Neural progenitor cell (in vitro differentiated cells): ENCODE measurements at places on chromosomes 3 and 15. TPM values are rescaled to one million over a fixed set of nuclear protein-coding genes. Genes with fewer than 3 reads are reported as not detected.

- no peaks in the 10 kb centered on the region for H3K4me1 ChIP-seq
- H3K27ac ChIP-seq, result no peak overlapping the region
- H3K36me3 ChIP-seq, result no peaks in the 10 kb centered on the region
- no peak for DNase-seq
- H3K27me3 ChIP-seq, result no peaks in the 10 kb centered on the region
These were observed 227.3 kb downstream of the FOXP1 start for GRCh38 chr3:71356265-71356664.

- H3K4me3 ChIP-seq, result no peak overlapping the region
- no peak for DNase-seq
- no peaks in the 10 kb centered on the region for H3K27me3 ChIP-seq
- no peaks in the 10 kb centered on the region for H3K4me1 ChIP-seq
- H3K27ac ChIP-seq, result no peak overlapping the region
- no peaks in the 10 kb centered on the region for H3K36me3 ChIP-seq
These were observed 163.4 kb downstream of the XXYLT1 start for GRCh38 chr3:195107593-195107992.

DNA sequence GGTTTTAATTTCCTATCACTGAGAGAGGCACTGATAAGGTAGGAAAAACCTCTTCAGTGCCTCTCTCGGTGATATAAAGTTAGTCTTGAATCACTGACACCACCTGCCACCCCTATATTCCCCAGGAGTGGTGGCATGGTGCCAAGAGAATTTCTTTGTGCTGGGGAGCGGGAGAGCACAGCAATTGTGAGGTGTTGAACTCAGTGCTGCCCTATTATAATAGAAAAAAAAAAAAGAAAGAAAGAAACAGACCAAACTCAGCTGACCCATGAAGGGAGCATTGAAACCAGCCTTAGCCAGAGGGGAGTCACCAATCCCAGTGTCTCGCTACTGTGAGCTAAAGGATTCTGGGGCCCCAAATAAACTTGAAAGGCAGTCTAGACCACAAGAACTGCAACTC, 201.4 kb upstream of the STT3B start:
- no peaks in the 10 kb centered on the region for H3K27me3 ChIP-seq
- no peak overlapping the region for H3K4me3 ChIP-seq
- no peaks in the 10 kb centered on the region for H3K4me1 ChIP-seq

GRCh38 chr3:99479768-99480167, 158.6 kb upstream of the COL8A1 start:
- H3K36me3 ChIP-seq, result no peaks in the 10 kb centered on the region
- H3K4me1 ChIP-seq, result no peaks in the 10 kb centered on the region
- no peaks in the 10 kb centered on the region for H3K27me3 ChIP-seq
- DNase-seq, result no peak
- H3K4me3 ChIP-seq, result no peak overlapping the region

DNA sequence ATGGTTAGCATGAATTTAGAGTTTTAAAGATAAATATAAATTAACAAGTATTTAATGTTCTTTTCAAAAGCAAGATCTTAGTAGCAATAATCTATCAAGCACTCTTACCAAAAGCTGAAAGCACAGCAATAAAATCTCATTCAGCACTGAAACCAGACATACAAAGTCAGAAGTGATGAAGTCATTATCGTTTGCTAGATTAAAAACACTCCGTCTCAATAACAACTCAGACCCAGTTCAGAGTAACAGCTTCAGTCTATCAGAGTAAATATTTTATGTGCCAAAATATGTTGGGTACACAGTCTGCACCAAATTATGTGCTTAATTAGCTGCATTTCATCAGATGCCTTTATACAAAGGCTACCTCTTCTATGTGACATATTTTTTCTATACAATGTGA, 41.6 kb downstream of the CPA3 start:
- no peak overlapping the region for H3K27ac ChIP-seq
- H3K4me3 ChIP-seq, result no peak overlapping the region
- no peaks in the 10 kb centered on the region for H3K36me3 ChIP-seq
- no peaks in the 10 kb centered on the region for H3K27me3 ChIP-seq
- no peak for DNase-seq
- no peaks in the 10 kb centered on the region for H3K4me1 ChIP-seq

GRCh38 chr3:133871368-133872090, 24.2 kb downstream of the RAB6B start:
- H3K27me3 ChIP-seq, result no peaks in the 10 kb centered on the region
- H3K4me1 ChIP-seq, result peaks cover 14% of the 10 kb centered on the region
- H3K4me3 ChIP-seq, result no peak overlapping the region
- DNase-seq, result no peak

GRCh38 chr15:52180196-52180835, 10.9 kb downstream of the GNB5 start:
- no peaks in the 10 kb centered on the region for H3K36me3 ChIP-seq
- H3K27me3 ChIP-seq, result peaks cover 25% of the 10 kb centered on the region
- no peak overlapping the region for H3K27ac ChIP-seq
- peak overlapping the region; percentile 54 for H3K4me3 ChIP-seq
- peak; percentile 27 for DNase-seq

GRCh38 chr3:87856126-87856525, 202.7 kb downstream of the CGGBP1 start:
- no peaks in the 10 kb centered on the region for H3K36me3 ChIP-seq
- DNase-seq, result no peak
- no peak overlapping the region for H3K4me3 ChIP-seq
- H3K27ac ChIP-seq, result no peak overlapping the region
- no peaks in the 10 kb centered on the region for H3K4me1 ChIP-seq

Gene COL6A6
- 0.13 and 0.22 TPM in 2 replicates for total RNA-seq

Gene GRAMD1C
- total RNA-seq, result 10.7 and 12.2 TPM in 2 replicates

DNA sequence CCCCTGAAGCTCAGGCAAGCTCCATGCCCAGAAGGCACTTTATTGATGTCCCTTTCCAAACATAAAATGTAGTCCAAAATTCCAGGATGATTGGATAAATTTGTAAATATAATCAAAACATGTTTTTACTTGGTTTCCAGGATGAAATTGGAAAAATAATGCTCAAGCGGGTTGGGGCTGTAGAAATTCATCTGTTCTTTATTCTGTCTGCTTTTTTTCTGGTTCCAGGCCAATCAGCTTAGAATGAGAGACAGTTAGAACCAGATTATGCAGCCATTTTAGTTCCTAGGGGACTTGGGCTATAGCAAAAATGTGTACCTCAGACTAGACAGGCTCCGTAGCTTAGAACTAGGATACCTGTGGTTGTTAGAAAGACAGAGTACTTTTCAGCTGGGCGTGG, 450.8 kb downstream of the MCTP2 start:
- H3K4me1 ChIP-seq, result no peaks in the 10 kb centered on the region
- no peak overlapping the region for H3K27ac ChIP-seq
- no peaks in the 10 kb centered on the region for H3K27me3 ChIP-seq
- no peak for DNase-seq
- no peak overlapping the region for H3K4me3 ChIP-seq
- no peaks in the 10 kb centered on the region for H3K36me3 ChIP-seq

DNA sequence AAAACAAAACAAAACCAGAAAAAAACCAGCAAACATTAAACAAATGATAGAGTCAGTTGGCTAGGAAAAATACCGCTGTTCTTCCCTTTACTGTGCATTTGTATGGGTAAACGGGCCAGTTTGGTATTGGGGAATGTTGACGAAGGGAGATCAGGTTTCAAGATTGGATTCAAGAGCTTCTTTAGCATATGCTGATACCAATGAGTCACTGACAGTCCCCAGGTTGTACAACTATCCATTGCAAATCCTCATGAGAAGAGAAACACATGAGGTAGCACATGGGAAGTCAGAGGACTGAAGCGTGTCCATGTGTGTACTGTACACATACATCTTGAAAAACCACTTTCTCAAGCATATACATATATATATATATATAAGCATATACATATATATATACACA, 25.6 kb downstream of the TIGIT start:
- H3K27ac ChIP-seq, result no peak overlapping the region
- no peaks in the 10 kb centered on the region for H3K27me3 ChIP-seq
- no peaks in the 10 kb centered on the region for H3K36me3 ChIP-seq
- H3K4me1 ChIP-seq, result peaks cover 19% of the 10 kb centered on the region
- DNase-seq, result peak; percentile 46

DNA sequence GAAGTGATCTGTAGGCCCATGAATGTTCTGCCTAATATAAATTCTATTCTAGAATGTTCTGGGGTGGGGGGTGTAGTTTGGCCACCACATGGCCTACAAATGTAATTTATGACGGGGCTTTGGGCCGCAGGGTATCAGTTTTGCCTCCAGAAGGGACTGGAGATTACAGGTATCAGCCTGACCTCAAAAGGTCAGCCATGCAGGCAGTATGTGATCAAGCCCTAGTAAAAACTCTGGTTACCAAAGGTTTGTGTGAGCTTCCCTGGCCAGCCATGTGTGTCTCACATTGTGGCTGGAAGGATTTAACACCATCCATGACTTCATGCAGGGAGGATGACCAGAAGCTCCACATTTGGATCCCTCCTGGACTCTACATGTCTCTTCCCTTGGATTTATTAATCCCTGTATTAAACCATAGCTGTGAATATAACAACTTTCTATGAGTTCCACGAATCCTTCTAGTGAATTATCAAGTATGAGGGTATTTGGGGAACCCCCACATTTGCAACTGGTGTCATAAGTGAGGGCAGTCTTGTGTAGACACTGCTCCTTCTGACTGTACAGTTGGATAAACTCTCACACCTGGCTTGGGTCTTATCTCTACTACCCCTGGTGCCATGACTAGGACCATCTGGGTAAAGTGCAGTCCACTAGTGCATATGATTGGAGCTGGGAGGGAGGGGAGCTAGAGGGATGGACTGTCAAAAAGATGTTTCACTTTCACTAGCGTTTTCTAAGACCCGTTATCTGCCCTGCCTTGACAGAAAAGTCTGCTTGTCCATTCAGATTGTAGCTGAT, 50.0 kb upstream of the RFX7 start:
- no peak overlapping the region for H3K4me3 ChIP-seq
- DNase-seq, result no peak
- H3K4me1 ChIP-seq, result no peaks in the 10 kb centered on the region
- H3K27me3 ChIP-seq, result no peaks in the 10 kb centered on the region

DNA sequence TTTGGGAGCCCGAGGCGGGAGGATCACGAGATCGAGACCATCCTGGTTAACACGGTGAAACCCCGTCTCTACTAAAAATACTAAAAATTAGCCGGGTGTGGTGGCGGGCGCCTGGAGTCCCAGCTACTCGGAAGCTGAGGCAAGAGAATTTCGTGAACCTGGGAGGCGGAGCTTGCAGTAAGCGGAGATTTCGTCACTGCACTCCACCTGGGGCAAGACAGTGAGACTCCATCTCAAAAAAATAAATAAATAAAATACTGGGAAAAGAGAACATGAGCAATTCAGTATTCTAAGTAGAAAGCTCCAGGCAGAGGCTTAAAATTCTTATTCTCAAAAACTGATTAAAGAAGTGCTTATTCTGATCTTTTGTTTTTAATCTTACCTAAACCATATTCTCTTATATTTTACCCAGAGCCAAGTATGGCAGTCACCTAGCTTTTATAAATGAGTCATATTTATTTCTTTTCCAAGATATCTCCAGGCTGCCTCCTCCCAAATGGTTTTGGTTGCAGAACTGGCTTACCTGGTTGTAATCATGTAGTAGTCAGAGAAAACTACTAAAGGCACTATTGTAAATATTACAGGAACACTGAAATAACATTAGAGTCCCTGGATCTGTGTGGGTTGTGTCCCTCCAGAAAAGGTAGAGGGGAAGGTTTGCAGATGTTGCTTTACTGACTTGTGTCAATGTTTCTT, 45.8 kb upstream of the DYNC1LI1 start:
- no peak overlapping the region for H3K4me3 ChIP-seq
- no peak overlapping the region for H3K27ac ChIP-seq
- DNase-seq, result no peak
- no peaks in the 10 kb centered on the region for H3K36me3 ChIP-seq
- no peaks in the 10 kb centered on the region for H3K27me3 ChIP-seq

Gene CPNE9
- 0.43 TPM in 1 of 2 replicates, not detected in the other for total RNA-seq

GRCh38 chr15:28110481-28110881, 11.4 kb upstream of the OCA2 start:
- no peak overlapping the region for H3K27ac ChIP-seq
- peaks cover 33% of the 10 kb centered on the region for H3K27me3 ChIP-seq
- no peak overlapping the region for H3K4me3 ChIP-seq
- DNase-seq, result no peak
- H3K36me3 ChIP-seq, result no peaks in the 10 kb centered on the region

Gene PPARG
- 0.50 TPM in 1 of 2 replicates, not detected in the other for total RNA-seq

- H3K27me3 ChIP-seq, result no peaks in the 10 kb centered on the region
- H3K4me3 ChIP-seq, result no peak overlapping the region
- DNase-seq, result peak; percentile 60
- H3K27ac ChIP-seq, result no peak overlapping the region
- H3K4me1 ChIP-seq, result no peaks in the 10 kb centered on the region
- no peaks in the 10 kb centered on the region for H3K36me3 ChIP-seq
These were observed 309.9 kb downstream of the RPLP1 start for GRCh38 chr15:69762373-69763148.

DNA sequence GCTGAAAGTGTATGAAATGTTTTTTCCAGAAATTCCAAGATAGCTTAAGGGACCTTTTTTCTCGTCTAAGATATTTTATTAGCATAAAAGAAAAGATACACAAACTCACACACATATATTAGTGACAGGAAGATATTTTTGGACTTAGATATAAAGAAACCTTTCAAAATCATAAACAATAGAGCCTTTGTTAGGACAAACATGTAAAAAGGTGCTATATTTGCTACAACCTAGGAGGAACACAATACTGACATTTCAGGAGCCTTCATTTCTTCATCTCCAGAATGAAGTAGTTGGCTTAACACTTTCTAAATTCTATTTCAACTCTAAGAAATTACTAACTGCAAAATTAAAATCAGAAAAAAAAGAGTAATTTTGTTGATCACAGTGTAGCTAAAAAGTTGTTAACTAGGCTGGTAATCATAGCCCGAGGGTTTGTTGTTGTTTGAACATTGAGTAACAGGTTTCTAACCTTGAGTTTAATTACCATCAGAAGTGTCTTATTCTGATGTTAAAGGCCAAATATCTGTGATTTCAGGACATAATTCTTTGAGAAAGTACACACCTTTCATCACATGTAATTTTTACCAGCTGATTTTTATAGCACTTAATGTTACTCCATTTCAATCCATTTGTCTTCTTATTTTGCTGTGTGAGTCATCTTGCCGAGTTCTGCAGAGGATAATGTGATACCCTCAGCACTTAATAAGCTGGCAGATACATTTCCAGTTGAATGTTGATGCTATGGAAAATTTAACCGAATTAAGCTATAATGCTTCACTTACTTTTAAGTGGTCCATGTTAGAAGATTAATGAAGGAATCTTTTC, 97.3 kb downstream of the MBNL1 start:
- no peaks in the 10 kb centered on the region for H3K27me3 ChIP-seq
- H3K4me1 ChIP-seq, result peaks cover 15% of the 10 kb centered on the region
- no peaks in the 10 kb centered on the region for H3K36me3 ChIP-seq
- H3K27ac ChIP-seq, result no peak overlapping the region
- H3K4me3 ChIP-seq, result no peak overlapping the region

Gene GASK1A
- total RNA-seq, result 3.9 and 10.3 TPM in 2 replicates

- no peak overlapping the region for H3K27ac ChIP-seq
- H3K4me3 ChIP-seq, result no peak overlapping the region
- H3K27me3 ChIP-seq, result no peaks in the 10 kb centered on the region
- no peak for DNase-seq
These were observed 52.9 kb upstream of the SEC13 start for GRCh38 chr3:10373686-10374261.

Gene GHSR
- not detected in 2 replicates for total RNA-seq

- H3K36me3 ChIP-seq, result no peaks in the 10 kb centered on the region
- no peak for DNase-seq
- H3K27me3 ChIP-seq, result no peaks in the 10 kb centered on the region
- H3K4me1 ChIP-seq, result no peaks in the 10 kb centered on the region
These were observed 11.6 kb upstream of the SCAMP5 start for GRCh38 chr15:74983725-74984231.

Gene ITIH3
- total RNA-seq, result not detected in 2 replicates
